SW480 (cell line): ENCODE measurements at places on chromosomes 7 and 10.
A peak's percentile ranks its signal among the peaks of the same experiment; 100 is the strongest.

GRCh38 chr10:47206449-47207280 is 93.3 kb upstream of the GDF10 start:
- DNase-seq: peak; percentile 33

- DNase-seq: no peak
Measured at GRCh38 chr10:70444744-70445143, 3.3 kb upstream of the NODAL start.

GRCh38 chr10:124736491-124737136 is 7.6 kb downstream of the FAM53B start:
- no peak for DNase-seq

DNA sequence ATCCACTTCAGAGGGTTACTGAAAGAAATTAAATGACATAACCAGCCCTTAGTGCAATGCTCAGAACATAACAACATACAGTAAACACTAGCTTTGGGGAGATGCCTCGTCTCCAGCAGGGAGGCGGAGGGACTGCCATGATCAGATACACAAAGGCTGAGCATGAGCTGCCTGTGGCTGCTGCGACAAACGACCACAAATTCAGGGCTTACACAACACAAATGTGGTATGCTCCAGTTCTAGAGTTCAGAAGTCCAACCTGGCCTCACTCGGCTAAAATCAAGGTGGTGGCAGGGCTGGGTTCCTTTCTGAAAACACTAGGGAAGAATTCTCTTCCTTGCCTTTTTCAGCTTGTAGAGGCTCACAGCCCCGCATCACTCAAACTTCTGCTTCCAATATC is 128.2 kb upstream of the ADAM12 start:
- DNase-seq: no peak

- no peak for DNase-seq
Measured at GRCh38 chr7:99061001-99061776, 82.7 kb downstream of the SMURF1 start.
